ENCODE measurements at places on chromosomes 4 and X.

GRCh38 chr4:25101836-25102235 is 58.4 kb downstream of the SEPSECS start:
- no peak for DNase-seq

GRCh38 chr4:137361756-137362470 is 170.4 kb downstream of the PCDH18 start:
- DNase-seq = no peak

DNA sequence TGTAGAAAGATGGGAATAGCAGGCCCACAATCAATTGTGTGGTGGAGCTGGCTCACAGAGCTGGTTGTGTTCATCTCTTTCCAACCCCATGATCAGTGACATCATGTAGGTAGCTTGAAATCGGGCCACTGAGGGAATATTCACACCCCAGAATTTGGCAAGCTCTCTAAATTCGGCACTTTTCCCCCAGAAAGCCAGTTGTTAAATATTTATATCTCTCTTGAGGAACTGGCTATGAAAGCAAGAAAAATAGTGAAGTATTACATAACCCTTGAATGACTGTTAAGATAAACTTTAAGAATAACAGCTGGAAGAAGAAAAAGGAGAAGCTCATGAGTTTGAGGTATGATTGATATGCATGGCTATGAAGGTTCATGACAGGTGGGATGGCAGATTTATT is 38.9 kb downstream of the GPRIN3 start:
- peak; percentile 31 for DNase-seq

- DNase-seq = no peak
These were observed 32.7 kb downstream of the MECP2 start for GRCh38 chrX:154064637-154065435.

GRCh38 chrX:49784747-49785280 is 44.3 kb upstream of the PAGE4 start:
- no peak for DNase-seq

DNA sequence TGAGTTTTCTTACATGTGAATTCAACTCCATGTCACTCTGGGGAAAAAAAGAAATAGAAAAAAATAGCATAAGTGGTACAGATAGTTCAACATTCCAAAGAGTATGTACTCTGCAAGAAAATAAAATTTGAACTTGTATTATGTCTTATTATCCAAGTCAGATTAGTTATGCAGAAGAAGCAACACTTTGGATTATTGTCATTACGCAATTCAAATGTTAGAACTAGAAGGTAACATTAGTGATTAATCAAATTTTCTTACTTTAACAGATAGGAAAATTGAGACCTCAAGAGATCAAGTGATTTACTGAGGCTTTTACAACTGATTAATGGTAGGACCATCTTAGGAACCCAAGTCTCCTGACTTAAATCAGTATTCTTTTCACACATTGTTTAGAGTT is 159.1 kb downstream of the STIM2 start:
- DNase-seq = no peak

GRCh38 chr4:121139533-121140222 is 24.4 kb downstream of the TNIP3 start:
- DNase-seq = no peak

All from Kasumi-1 (cell line).